Activated T-cell treated with anti-CD3 and anti-CD28 coated beads, Interleukin-2, amount 50 U/mL, for 72 hours (primary cell): ENCODE measurements at places on chromosomes 7 and 10.
A peak's percentile ranks its signal among the peaks of the same experiment; 100 is the strongest.

GRCh38 chr7:131721660-131722059 is 165.2 kb upstream of the PODXL start:
- H3K27ac ChIP-seq = no peak overlapping the region
- no peaks in the 10 kb centered on the region for H3K4me1 ChIP-seq
- no peaks in the 10 kb centered on the region for H3K36me3 ChIP-seq
- no peaks in the 10 kb centered on the region for H3K27me3 ChIP-seq
- DNase-seq = no peak

DNA sequence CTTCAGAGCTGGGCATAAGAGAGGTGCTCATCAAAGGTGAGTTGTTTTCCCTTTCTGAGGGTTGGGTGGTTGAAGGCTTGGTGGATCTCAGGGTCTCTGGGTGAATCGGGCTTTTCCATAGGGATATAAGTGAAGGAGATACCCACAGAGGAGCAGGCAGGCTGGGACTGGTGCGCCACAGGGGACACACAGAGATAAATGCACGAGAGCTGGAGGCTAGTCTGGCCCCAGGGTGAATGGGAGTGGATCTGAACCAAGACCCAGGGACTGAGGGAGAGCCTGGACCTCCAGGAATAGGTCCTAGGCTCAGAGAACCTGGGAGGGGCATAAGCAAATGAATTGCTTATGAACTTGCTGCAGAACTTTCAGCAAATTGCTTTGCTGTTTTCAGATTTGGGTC is 61.5 kb downstream of the LRRC18 start:
- no peaks in the 10 kb centered on the region for H3K4me1 ChIP-seq
- no peak overlapping the region for H3K4me3 ChIP-seq
- no peaks in the 10 kb centered on the region for H3K36me3 ChIP-seq

DNA sequence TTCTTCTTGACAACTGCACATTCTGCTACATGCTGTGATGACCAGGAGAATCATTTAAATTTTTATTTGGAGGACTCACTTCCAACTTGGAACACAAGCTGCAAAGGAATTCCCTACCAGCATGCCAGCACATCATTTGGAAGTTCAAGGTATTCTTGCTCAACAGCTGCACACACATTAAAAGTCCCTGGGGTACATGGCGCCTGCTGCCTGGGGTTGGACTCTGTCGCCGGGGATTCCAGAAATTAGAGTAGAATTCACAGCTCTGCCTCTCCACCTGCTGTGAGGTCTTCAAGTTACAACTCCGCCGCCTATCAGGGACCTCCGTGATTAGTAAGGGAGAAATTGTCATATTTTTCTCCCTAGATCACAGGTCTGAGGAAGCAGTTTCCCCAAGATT is 1.1 kb downstream of the ZNF32 start:
- peaks cover 9% of the 10 kb centered on the region for H3K4me1 ChIP-seq
- H3K4me3 ChIP-seq = peak overlapping the region; percentile 95
- DNase-seq = no peak
- H3K27me3 ChIP-seq = peaks cover 16% of the 10 kb centered on the region

DNA sequence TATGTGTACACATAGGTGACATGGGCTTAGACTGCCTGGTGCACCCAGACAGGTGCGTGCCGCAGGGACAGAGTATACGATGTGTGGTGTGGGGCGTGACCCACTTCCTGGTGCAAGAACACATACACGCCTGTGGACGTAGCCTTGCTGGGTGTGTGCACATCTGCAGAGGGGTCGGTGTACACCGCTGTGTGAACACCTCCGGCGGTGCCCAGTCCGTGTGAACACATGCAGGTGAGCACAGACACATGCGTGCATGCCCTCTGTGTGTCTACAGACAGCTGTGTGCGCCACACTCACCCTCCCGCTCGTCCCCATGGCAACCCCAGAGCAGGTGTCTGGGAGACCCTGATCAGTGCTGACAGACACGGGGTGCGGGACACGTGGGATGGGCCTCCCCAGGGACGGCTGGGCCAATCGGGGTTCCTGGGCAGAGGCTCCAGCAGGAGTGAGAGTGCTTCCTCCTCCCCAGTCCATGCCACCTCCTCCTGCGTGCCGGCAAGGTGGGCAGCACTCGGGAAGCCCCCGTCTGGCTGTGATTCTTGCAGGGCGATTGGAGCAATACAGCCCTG is 23.4 kb downstream of the ELFN1 start:
- DNase-seq = no peak
- H3K4me3 ChIP-seq = no peak overlapping the region
- H3K27me3 ChIP-seq = peaks cover 8% of the 10 kb centered on the region
- H3K36me3 ChIP-seq = no peaks in the 10 kb centered on the region
- no peak overlapping the region for H3K27ac ChIP-seq

GRCh38 chr7:66952343-66953043 is 31.5 kb downstream of the TMEM248 start:
- no peak for DNase-seq
- H3K27me3 ChIP-seq = no peaks in the 10 kb centered on the region
- H3K4me1 ChIP-seq = no peaks in the 10 kb centered on the region
- peaks cover 5% of the 10 kb centered on the region for H3K36me3 ChIP-seq

- H3K27ac ChIP-seq = no peak overlapping the region
- peaks cover 22% of the 10 kb centered on the region for H3K4me1 ChIP-seq
- H3K36me3 ChIP-seq = no peaks in the 10 kb centered on the region
- peaks cover 60% of the 10 kb centered on the region for H3K27me3 ChIP-seq
Measured at GRCh38 chr7:138979226-138979979, 1.8 kb downstream of the KIAA1549 start.

GRCh38 chr7:108211382-108212201 is 81.4 kb upstream of the LAMB4 start:
- H3K27me3 ChIP-seq = no peaks in the 10 kb centered on the region
- no peak overlapping the region for H3K4me3 ChIP-seq
- DNase-seq = no peak
- H3K27ac ChIP-seq = no peak overlapping the region
- H3K4me1 ChIP-seq = peaks cover 7% of the 10 kb centered on the region
- H3K36me3 ChIP-seq = peaks cover 2% of the 10 kb centered on the region

GRCh38 chr7:140810830-140811556 is 113.7 kb downstream of the BRAF start:
- H3K27ac ChIP-seq = no peak overlapping the region
- no peaks in the 10 kb centered on the region for H3K27me3 ChIP-seq
- H3K36me3 ChIP-seq = no peaks in the 10 kb centered on the region

- no peaks in the 10 kb centered on the region for H3K27me3 ChIP-seq
- no peak overlapping the region for H3K27ac ChIP-seq
- peaks cover 2% of the 10 kb centered on the region for H3K36me3 ChIP-seq
- no peaks in the 10 kb centered on the region for H3K4me1 ChIP-seq
- H3K4me3 ChIP-seq = no peak overlapping the region
Measured at GRCh38 chr7:83663131-83663530, 14.2 kb upstream of the SEMA3E start.

GRCh38 chr7:38373155-38373554 is 99.7 kb upstream of the TARP start:
- no peaks in the 10 kb centered on the region for H3K27me3 ChIP-seq
- no peak overlapping the region for H3K4me3 ChIP-seq
- H3K36me3 ChIP-seq = peaks cover 2% of the 10 kb centered on the region
- peaks cover 26% of the 10 kb centered on the region for H3K4me1 ChIP-seq
- no peak overlapping the region for H3K27ac ChIP-seq
